ENCODE measurements at places on chromosomes 6 and 20.

- DNase-seq = no peak
Measured at GRCh38 chr20:50762435-50763220, 31.2 kb downstream of the PARD6B start.

GRCh38 chr6:33740204-33740608 is 6.5 kb downstream of the IP6K3 start:
- no peak for DNase-seq

DNA sequence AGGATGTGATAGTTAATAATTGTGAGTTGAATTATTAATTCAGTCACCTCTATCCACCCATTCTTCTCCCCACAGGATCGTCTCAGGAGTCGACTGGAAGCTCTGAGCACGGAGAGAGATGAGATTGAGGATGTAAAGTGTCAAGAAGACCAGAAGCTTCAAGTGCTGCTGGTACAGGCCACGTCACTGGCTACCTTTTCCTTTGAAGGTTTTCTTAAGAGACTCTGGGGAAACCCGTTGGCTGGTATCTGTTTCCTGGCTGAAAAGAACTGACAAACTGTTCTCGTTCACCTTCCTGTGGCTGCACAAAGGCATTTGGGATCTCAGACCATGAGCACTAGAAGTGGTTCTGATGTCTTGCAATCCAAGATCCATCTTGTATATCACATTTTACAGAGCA is 3.8 kb downstream of the TRIM15 start:
- DNase-seq = no peak

GRCh38 chr6:38057994-38058393 is 238.5 kb downstream of the ZFAND3 start:
- no peak for DNase-seq

DNA sequence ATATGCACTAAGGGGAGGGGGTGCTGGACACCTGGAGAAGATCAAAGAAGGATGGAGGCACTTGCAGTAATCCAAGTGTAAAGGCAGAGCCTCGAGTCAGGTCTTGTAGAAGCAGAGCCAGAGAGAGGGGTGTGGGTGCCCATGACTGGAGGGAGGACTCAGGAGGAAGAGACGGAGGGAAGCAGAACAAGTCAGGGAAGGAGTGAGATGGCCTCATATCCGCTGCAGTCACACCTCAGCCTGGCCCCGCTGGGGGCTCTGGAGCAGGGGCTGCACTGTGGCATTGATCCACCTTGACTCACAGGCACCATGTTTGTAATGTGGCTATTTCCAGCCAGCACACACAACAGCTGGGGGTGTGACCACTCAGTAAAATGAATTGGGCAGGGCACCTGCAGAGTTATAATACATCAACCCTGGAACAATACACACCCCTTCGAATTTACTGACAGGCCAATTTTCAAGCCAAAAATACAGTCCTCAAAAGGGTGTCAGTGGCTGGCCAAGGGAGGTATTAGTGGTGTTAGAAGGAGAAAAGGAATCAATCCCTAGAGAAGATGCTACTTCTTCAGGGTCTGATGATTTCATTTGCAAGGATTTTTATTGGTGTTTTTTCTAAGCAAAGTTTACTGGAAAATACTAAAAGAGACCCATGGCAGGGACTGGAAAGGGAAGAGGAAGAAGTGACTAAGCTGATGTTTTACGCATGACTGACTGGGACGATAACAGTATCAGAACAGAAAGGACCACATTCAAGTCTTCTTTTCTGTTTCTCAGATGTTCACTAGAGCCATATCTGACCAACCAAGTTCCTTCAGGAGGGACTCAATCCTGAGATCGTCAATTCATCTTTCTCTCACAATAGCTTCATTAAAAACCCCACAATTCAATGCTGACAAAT is 18.9 kb upstream of the NXT1 start:
- DNase-seq = no peak

DNA sequence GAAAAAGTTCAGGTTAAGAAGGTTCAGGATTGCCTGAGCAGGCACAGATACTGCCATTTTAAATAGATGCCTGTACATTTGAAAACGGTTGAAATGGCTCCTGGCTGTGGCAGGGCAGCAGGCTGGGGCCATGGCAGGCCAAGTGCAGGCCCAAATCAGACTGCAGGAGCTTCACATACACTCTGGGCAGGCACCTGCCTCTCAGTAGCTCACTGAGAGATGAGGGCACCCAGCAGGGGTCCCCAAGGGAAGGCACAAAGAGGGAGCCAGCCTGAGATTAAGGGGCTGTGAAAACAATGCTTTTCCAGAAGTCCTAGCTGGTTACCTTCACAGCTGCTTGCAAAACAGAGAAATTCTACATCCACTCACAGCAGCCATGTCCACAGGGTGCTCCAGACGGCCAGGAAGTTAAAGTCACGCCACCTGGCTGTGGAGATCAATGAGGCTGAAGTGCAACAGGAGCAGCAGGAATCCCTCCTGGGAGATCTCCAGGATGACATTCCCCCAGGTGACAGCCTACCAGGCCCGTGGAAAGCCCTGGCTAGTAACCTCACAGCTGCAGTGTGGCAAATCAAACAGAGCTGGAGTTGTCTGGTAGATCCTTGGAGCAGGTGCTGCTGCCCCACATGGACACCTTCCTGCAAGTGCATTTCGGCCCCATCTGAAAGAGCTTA is 6.2 kb upstream of the RAET1E start:
- DNase-seq = no peak

GRCh38 chr6:145729887-145730286 is 5.4 kb downstream of the EPM2A start:
- no peak for DNase-seq

DNA sequence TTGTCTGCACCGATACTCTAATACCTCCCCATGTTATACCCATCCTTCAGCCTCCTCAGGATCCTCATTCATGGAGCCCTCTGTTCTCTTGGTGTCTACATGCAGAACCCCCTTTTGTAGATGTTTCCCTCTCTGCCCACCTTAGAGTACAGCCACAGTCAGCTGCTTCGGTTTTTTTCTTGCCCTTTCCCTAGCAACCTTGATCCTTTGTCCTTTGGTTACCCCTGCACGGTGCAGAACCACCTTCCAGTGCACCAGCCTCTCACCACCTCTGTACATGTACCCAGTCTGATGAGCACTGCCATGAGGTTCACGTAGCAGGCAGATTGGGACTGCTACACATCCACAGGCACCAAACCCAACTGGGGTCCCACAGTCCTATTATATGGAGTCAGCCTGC is 7.3 kb downstream of the VPS16 start:
- DNase-seq = no peak

DNA sequence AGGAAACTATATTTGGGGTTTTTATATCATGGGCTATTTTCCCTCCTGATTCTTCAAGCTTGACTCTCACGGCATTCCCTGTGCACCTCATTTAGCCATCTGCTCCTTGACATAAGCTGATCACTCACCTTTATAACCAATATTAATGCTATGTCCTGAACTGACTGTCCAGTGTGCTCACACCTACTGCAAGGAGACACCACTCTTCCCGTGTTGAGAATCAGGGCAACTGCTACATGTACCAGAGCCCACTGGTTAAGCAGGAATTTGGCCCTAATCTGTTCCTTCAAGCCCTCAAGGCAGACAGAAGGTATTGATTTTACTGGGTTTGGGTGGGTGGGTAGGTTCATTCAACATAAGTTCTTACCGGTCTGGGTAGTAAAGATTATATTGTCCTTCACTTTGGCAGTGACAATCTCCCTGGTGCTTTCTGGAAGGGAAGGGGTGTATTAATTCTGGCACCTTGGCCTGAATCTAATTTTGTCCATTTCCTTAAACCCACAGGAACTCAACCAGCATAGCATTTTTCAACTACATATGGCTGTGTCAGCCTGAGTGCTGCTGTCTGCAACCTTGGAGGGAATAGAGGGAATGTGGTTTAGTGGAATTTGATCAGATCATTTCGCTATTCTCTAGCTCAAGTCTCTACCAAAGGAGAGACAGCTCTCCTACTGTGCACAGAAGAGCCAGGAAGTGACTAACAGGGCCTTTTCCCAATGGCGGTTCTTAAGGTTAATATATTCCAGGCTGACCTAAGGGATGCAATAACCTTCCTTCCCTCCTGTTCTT is 293.2 kb downstream of the BTBD9 start:
- no peak for DNase-seq

DNA sequence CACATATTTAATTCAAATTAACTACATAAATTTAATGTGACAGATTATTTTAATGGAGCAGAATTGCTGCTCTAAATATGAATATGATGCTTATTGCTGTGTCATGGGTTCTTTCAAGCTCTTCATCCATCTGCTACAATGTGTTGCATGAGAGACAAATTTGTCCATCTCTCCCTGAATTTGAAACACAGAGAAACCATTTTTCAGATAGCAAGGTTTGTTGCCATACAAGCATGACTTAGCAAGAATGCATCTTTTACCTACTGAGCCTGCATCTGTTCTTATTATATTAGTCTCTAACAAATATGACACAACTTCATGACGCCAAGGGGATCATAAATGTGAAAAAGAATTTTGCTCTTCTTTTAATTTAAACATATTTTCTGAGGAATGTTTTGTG is 8.0 kb upstream of the UTRN start:
- no peak for DNase-seq

DNA sequence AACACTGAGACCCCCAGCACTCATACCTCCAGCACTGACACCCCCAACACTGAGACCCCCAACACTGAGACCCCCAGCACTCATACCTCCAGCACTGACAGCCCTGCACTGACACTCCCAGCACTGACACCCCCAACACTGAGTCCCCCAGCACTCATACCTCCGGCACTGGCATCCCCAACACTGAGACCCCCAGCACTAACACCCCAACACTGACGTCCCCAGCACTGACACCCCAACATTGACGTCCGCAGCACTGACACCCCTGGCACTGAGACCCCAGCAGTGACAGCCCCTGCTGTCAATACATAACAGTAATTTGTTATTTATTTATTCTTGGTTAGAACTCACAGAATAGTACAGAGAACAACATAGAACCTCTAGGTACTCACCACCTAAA is 58.0 kb downstream of the ERMARD start:
- no peak for DNase-seq

GRCh38 chr20:41769592-41770018 is 151.4 kb upstream of the CHD6 start:
- no peak for DNase-seq

DNA sequence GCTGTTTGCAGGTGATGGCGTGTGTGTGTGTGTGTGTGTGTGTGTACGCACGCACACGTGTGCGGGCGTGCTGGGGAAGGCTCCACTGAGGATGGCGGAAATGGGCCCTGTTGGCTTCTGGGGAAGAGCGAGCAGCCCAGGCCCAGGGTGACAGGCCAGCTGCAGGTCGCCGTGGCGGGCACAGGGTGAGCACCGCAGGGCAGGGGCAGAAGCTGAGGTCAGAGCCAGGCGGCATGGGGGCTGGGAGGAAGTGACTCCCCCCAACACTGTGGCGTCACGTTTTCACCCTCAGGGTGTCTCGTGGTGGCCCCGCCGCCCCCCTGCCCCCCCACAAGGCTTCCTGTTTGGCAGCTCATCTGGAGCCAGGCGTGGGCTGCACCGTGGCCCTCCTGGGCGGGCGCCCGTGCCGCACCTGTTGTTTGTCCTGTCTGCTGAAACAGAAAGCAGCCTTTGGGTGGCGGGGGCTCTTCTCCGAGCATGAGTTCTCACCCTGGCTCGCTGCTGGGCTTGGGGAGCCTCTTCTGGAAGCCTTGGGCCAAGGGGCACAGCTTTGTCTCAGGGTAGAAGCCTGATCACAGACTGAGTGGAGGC is 7.1 kb downstream of the RBM38 start:
- no peak for DNase-seq

GRCh38 chr6:98039443-98039842 is 756.4 kb upstream of the MMS22L start:
- DNase-seq = no peak

GRCh38 chr6:169862892-169863525 is 111.6 kb downstream of the ERMARD start:
- DNase-seq = no peak

DNA sequence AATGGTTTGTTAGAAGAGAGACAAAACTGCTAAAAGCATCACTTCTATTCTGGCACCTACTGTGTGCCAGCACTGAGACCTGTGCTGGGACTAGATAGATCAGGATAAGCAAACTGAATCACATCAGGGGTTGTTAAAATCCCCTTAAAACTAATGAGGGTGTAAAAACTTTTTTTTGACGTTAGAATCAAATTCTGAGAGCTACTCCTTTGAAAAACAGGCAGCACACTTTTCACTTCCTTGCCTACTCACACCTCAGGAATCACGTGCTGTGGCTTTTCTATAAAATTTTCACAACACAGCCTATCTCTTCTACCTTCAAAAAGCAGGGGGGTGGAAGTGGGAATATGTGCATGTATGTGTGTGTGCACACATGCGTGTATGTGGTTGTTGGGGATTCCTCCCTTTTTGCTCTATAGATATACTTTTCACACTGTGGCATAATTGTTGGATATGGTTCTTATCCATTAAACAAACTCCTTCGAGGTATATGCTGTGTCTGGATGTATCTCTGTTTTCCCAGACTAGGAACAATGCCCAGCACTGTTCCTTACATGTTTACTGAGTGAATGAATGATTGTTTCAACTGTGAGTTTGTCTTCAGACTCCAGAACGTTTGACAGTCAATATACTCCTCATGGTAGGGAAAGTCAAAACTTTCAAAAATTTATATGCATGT is 105.4 kb downstream of the FYN start:
- DNase-seq = no peak

DNA sequence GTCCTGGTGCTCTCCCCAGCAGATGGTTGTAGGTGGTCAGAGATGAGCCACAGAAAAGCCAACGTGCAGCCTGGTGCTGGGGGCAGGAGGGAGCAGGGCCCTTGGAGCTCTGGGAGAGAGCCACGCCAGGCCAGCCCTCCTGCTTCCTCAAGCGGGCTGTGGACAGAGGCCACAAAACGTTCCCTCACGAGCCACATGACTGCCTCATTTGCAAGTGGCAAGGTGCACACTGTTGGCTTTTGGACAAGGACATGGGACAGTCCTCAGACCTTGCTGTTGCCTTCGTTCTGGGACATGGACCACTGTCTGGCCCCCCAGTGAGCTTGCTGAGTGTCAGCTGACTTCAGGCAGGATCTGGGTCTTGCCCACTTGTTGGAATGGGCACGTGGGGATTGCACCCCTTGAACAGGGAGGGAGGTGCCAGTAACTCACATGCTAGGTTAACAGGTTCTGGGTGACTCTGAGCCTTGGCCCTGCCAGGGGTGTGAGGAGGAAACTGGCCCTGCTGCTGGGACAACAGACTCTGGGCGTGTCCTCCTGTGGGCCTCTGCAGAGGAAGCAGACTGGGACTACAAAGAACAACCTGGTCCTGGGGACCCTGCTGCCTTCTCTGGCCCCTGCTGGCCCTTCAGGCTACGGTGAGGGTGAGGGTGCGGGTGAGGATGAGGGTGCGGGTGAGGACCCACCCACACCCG is 2.6 kb downstream of the SLCO4A1 start:
- no peak for DNase-seq

GRCh38 chr20:46122516-46123481 is 4.7 kb downstream of the CD40 start:
- no peak for DNase-seq

GRCh38 chr6:8013763-8014162 is 50.4 kb downstream of the BLOC1S5 start:
- DNase-seq = no peak

DNA sequence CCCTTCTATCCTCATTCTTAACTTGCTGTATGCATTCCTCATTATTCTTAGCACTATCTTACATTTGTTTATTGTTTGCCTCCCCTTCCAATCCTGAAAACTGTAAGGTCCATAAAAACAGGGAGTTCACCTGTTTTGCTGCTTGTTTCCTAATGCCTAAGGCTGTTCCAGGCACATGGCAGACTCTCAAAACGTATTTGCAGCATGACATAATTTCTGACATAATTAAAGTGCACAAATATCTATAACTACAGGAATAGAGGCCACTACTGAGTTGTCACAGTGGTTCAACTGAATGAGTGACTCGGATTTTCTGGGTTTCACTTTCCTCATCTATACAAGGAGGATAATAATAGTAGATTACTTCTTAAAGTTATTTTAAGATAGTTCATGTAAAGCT is 83.0 kb downstream of the HFE start:
- DNase-seq = no peak
